NCI-H460 (cell line): ENCODE measurements at places on chromosomes 7 and 10.

- no peak for DNase-seq
Observed at GRCh38 chr10:132710746-132711612, 75.0 kb downstream of the NKX6-2 start.

DNA sequence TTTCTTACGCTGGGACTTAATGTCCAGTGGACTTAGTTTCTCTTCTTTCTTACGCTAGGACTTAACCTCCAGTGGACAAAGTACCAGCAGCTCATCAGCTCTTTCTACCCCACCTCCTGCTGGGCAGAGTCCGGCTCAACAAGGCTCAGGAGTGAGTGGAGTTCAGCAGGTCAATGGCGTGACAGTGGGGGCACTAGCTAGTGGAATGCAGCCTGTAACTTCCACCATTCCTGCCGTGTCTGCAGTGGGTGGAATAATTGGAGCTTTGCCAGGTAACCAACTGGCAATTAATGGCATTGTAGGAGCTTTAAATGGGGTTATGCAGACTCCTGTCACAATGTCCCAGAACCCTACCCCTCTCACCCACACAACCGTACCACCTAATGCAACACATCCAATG, 199.7 kb downstream of the MLLT10 start:
- DNase-seq: no peak

GRCh38 chr7:142896151-142896550, 10.6 kb upstream of the TRPV6 start:
- no peak for DNase-seq

- peak; percentile 58 for DNase-seq
Observed at GRCh38 chr7:151940048-151940811, 16.0 kb upstream of the GALNTL5 start.

- no peak for DNase-seq
Observed at GRCh38 chr10:32073659-32074058, 17.4 kb upstream of the KIF5B start.

DNA sequence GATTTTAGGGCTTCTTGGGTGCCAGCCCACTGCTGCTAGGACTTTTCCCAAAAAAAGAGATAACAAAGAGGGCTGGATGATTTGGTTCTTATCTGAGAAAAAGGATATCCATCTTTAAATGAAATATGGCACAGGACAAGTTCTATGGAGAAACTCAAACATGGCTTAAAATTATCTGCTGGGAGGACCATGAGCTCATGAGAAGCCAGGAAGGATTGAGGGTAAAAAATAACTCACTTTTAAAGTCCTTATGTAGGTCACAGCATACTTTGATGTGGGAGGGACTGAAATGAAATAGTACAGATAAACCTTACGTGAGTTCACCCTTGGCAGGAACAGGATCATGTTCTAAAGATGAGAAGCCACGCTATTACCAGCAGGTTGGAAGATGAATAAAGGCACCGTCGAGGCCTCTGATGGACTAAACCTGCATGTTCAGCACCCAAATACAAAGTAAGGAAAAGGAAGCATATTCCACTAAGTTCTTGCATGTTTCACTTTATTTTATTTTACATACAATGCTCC, 369.2 kb upstream of the KLF6 start:
- no peak for DNase-seq
